ENCODE measurements at places on chromosomes 2 and 18.

DNA sequence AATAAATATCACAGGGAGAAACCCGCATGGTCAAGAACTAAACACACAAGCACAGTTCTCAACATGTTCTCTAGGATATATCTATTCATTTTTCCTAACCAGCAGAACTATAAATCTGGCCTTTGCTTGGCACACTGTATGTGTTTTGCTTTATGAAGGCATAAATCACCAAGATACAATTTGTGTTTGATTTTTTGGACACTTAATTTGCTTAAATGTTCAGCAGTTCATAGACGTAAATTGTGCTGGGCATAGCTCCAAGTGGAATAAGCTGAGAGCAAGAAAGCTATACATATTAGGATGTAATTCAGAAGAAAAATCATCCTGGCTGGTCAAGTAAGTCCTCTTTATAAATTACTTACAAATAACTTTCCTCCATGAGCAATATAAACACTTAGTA lies 341.5 kb upstream of the ATP5MC3 start:
- DNase-seq: no peak

DNA sequence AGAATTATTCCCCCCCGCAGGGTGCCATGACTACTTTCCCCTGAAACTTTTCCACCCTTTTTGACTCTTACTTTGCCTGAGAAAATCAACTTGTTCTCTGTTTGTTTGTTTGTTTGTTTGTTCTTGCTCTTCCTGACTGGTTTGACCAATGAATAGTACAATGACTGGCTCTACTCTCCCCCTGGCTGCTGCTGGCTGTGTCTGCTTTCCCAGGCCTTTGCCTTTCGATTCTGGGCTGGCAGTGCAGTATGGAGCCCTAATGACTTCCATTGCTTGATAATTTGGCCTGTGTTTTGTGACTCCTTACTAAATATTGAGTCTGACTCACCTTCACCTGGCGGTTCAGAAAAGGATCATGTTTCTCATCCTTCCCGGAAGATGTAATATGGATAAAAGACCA lies 241.1 kb downstream of the TMEM182 start:
- DNase-seq: no peak

- peak; percentile 66 for DNase-seq
Measured at GRCh38 chr2:27956888-27957287, 66.4 kb downstream of the BABAM2 start.

DNA sequence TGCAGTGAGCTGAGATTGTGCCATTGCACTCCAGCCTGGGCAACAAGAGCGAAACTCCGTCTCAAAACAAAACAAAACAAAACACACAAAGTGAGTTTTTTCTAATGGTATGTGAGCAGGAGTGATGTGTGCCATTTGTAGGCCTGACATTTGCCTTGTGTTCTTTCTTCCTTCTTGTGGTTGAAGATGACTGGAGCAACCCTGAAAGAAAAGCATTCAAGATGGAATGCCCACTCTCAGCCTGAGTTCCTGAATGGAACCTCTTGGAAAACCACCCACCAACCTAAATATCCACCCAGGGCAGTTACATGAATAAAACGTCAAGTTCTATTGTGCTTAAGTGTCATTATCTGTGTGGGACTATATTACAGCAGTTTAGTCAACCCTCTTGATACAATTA lies 26.5 kb downstream of the PGAP1 start:
- no peak for DNase-seq

DNA sequence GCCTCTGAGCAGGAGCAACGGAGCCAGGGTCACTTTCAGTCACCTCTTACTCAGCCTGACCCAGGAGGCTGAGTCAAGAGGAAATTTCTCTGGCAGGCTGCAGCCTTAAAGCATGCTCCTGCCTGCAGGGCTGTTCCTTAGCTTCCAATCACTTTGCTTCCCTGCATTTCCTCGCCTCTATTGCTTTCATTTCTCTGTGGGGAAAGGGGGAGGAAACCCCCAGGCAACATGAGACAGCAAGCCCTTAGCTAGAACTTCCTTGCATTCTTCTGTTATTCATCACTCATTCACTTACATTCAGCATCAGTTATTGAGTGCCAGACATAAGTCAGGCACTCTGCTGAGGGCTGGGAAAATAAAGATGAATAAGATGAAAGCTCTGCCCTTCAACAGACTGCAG lies 13.0 kb downstream of the XDH start:
- peak; percentile 98 for DNase-seq

GRCh38 chr2:154392256-154392655 lies 306.2 kb upstream of the KCNJ3 start:
- DNase-seq: no peak

GRCh38 chr2:109204412-109204811 lies 75.4 kb downstream of the SH3RF3 start:
- DNase-seq: no peak

- peak; percentile 87 for DNase-seq
Measured at GRCh38 chr2:10514743-10515142, 66.6 kb upstream of the ODC1 start.

- DNase-seq: no peak
Measured at GRCh38 chr2:217958206-217958883, 44.5 kb downstream of the TNS1 start.

DNA sequence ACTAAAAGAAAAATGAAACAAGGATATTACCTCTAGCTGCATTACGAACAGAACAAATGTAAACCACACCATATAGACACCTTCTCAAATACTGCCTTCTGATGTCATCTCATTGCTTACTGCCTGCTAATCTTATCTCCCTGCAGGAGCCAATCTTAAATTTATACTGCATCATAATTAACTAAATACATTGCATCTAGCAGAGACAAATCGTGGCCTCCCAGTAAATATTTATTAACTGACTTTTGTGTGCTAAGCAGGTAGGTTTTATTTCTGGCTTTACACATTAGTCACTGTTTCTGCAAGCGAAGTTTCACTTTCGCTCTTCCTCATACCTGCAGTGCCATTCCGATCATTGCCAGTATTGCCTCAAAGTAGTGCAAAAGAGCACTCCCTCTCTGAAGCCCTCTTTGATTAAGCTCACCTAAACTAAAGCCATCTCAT lies 67.5 kb downstream of the SPATS2L start:
- no peak for DNase-seq

GRCh38 chr18:49699303-49699702 lies 114.0 kb downstream of the ACAA2 start:
- no peak for DNase-seq

DNA sequence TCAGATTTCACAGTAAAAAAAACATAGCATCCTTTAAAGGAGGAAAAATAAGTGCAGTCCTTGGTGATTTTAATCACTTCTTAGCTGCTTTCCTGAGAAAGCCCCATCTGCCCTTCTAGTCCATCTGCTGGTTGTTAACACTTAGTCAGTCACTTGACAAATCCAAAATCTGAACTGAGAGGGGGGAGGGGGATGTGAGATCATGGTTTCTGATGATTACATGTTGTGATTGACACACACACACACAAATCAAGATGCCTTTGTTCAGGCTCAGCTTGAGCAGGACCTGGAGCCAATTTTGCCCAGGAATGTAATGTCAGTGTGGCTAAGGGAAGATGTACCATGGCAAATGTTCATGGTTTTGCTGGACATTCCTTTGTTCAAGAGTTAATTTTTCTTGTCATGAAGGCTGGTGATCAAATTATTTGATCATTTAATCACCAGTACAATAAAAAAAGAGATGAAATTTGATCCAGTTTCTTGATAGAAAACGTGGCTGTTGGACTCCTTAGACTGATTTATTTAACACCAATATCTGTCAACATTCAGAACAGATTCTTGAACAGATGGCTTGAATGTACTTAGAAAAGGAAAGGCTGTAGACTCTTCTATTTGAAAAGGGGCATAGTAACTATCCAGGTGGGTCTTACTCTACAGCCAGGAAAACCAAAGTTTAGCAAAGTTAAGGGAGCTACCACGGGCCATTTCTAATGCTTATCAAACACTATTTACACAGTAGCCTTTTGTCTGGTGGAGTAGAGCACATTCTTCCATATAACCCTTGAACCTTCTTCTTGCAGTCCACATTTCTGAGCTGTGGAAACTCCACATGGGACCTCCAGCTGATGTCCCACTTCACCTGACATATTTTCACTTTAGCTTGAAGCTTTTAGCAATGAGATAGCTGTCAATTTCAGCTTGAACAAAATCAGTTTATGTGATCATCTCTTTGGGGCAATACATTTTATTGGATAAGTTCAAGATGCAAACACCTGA lies 408.7 kb downstream of the PIK3C3 start:
- DNase-seq: peak; percentile 0

GRCh38 chr18:46338205-46338604 lies 234.0 kb downstream of the HAUS1 start:
- no peak for DNase-seq

DNA sequence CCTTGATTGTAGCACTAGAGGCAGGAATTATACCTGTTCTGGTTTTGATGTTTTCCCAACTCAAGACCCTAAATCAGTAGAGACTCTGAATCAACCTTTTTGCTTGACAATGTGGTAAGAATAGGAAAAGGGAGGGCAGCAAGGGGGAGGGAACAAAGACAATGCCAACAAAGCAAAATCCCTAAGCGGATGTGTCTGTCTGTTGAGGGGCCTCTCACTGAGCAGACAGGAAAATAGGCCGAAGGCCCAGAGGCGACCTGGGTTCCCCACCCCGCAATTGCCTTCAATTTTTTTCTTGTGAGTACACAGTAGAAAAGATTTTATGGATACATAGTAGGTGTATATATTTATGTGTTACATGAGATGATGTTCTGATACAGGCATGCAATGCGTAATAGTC lies 75.6 kb downstream of the MAP4K4 start:
- DNase-seq: no peak

- no peak for DNase-seq
Measured at GRCh38 chr2:238152771-238153688, 5.7 kb upstream of the ERFE start.

DNA sequence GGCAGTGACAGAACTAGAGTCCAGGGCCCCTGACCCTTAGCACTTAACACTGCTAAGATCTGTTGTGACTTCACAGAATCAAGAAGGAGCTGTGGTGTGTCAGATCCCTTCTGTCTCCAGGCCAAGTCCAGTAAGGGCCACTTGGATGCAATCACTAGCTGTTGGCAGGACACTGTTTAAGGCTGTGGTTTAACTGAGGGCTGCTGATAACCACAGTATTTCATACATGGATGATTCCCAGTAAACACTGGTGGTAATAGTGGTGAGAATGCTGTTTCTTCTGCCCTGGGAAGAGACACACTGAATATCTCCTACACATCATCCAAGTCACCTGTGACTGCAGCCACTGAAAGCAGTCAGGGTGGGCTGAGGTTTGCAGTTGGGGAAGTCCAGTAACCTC lies 77.7 kb upstream of the FBXO11 start:
- no peak for DNase-seq

DNA sequence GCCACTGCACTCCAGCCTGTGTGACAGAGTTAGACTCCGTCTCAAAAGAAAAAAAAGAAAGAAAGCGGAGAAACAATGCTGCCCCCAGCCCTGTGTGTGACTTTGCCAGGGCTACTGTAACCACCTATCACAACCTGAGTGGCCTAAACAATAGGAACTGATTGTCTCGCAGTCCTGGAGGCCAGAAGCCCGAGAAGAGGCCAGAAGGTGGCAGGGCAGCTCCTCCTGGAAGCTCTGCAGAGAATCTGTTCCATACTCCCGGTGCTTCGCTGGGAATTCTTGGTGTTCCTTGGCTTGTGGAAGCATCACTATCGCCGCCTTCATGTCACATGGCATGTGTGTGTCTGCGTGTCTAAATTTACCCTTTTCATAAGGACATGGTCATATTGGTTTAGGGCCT lies 14.4 kb upstream of the RAB17 start:
- DNase-seq: peak; percentile 43

- DNase-seq: no peak
Measured at GRCh38 chr18:30139631-30140287, 902.8 kb downstream of the DSC3 start.

DNA sequence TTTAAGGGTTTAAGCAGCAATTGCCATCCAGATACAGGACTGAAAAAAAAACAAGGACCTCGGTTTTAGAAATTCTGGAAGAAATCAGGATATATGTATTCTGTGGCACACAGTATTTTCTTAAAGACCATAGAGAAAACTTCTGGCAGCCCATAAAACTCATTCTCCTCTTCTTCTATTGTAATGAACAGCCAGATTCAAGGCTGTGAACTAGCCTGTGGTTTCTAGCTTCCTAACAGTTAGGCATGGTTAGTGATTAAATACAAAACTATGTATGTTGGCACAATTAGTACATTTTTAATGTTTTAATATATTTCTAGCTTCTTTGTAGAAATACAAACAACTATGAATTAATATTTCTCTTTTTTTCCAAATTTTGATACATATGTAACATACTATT lies 555.7 kb downstream of the DSC3 start:
- DNase-seq: peak; percentile 60

DNA sequence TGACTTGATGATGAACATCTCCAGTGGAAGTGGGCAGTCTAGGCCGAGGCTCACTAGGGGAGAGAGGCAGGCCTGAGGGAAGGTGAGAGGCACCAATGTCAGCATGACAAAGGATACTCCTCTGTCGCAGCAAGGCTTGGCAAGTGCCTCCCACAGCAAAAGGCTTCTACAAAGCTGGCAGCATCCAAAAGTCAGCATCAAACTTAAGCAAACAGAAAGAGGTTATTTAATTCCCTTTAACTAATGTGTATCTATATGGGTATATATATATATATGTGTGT lies 41.6 kb downstream of the NIFK start:
- no peak for DNase-seq

- no peak for DNase-seq
Measured at GRCh38 chr2:65122313-65122712, 7.6 kb downstream of the RAB1A start.

DNA sequence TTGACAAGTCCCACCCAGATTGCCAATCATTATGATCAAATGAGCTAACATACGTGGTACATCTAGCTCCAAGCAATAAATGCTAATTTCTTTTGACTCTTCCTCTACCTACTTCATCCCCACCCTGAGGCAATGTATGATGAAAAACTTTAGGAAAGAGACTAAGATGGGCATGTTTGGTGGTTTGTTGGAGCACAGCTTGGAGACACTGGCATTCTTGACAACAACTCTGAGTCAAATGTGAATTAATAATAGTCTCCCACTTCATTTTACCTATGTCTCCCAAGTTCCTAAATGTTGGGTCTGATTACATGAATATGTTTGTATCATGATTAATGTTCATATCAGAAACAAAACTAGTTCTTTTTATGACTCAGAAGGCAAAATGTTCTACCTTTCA lies 36.6 kb downstream of the EXOC6B start:
- DNase-seq: no peak

GRCh38 chr2:154194909-154195643 lies 323.4 kb downstream of the GALNT13 start:
- peak; percentile 25 for DNase-seq

GRCh38 chr2:158127380-158127804 lies 25.7 kb downstream of the UPP2 start:
- no peak for DNase-seq

GRCh38 chr2:232235716-232236115 lies 142.8 kb upstream of the ALPP start:
- DNase-seq: no peak

DNA sequence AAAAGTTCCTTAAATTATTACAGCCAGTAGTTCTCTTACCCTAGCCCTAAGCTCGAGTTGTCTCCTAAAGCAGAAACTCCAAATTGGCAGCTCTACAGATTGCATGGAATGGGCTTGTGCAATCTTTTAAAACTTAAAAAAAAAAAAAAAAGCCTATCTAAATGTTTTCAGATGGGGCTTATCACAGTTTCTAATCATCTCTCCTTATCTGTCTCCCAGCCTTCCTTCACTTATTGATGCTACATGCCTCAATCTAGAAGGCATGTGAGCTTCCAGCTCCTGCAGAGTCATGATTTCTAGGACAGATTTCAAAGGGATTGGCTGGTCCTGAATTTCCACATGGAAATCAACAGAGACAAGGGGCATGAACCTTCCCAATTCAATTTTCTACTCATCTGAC lies 33.1 kb upstream of the PELI1 start:
- DNase-seq: peak; percentile 28

GRCh38 chr2:184875911-184876310 lies 277.6 kb downstream of the ZNF804A start:
- DNase-seq: no peak
